Glomerular endothelial cell (primary cell): ENCODE measurements at places on chromosomes 1 and 21.
A peak's percentile ranks its signal among the peaks of the same experiment; 100 is the strongest.

GRCh38 chr1:230185076-230186001, 118.3 kb downstream of the GALNT2 start:
- DNase-seq, result no peak

- no peak for DNase-seq
Observed at GRCh38 chr1:60835649-60836048, 246.7 kb upstream of the NFIA start.

- no peak for DNase-seq
Observed at GRCh38 chr1:36881541-36881940, 152.8 kb downstream of the GRIK3 start.

- no peak for DNase-seq
Observed at GRCh38 chr1:9615316-9616063, 26.8 kb downstream of the TMEM201 start.

DNA sequence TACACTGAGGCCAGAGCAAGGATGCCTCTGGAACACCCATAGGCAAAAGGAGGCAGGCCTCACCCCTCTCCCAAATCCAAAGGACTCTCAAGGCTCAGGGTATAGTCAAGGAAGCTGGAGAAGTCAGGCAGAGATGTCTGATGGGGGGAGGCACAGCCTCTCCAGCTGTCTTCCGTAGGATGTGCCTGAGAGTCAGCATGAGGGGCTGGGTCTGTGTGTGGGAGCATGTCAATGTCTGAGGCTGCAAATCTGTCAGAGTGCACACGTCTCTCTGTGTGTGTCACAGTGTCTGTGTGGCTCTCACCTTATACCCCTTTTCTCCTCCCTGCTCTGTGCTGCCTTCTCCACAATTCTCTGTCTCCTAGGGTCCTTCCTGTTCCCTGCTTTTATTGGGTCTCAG, 4.0 kb downstream of the HPCAL4 start:
- no peak for DNase-seq

- no peak for DNase-seq
Observed at GRCh38 chr1:17763417-17763816, 8.3 kb downstream of the ACTL8 start.

DNA sequence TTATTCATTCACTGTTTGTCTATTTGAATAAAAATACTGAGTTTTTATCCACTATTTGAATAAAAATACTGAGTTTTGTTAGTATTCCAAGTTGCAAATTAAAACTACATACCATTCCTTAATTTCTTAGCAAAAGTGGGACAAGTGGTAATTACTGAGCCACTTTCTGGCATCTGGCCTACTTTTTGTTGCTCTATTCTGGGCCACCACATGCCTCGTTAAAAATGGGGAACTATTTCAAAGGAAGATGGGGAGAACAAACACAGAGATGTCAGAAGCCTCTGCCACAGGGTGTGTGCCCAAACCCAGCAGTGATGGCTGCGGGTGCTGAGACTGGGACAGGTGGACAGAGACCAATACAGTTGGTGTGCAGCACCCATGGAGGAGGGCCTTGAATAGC, 14.6 kb downstream of the PIGP start:
- DNase-seq, result no peak

- no peak for DNase-seq
Observed at GRCh38 chr21:33948951-33949444, 33.4 kb upstream of the ATP5PO start.

GRCh38 chr1:9589719-9590157, 1.0 kb downstream of the TMEM201 start:
- no peak for DNase-seq

DNA sequence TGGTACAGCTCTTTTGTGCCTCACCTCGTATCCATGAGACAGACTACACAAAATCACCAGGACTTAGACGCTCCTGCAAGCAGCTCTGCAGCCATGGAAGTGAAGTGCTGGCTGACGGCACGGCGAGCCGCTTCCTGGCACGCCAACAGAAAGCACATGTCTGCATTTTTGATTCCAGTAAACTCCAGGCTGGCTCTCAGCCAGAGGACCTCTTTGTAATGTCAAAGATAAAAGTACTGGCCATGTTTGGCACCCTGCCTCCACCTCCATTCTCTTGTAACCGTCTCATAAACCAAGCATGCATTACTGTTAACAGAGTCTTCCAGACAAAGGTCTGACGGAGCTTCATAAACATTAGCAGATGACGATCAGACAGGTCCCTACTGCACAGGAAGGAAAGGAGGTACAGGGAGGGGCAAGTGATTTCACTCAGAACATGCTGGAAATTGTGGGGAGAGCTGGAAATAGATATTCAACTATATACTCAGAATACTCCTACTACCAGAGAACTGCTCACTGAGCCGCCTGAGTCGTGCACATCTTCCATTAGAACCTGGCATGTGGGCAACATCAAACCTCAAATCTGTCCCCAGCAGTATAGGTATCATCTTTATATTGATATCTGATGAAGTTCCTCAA, 632.0 kb downstream of the SMYD3 start:
- peak; percentile 90 for DNase-seq

- DNase-seq, result no peak
Observed at GRCh38 chr1:55214934-55215193, 300 bp downstream of the USP24 start.

GRCh38 chr1:220789532-220790147, 2.9 kb downstream of the MTARC1 start:
- DNase-seq, result no peak

GRCh38 chr1:36522021-36522420, 39.3 kb upstream of the CSF3R start:
- DNase-seq, result no peak

- no peak for DNase-seq
Observed at GRCh38 chr1:193458628-193459027, 272.2 kb upstream of the B3GALT2 start.

DNA sequence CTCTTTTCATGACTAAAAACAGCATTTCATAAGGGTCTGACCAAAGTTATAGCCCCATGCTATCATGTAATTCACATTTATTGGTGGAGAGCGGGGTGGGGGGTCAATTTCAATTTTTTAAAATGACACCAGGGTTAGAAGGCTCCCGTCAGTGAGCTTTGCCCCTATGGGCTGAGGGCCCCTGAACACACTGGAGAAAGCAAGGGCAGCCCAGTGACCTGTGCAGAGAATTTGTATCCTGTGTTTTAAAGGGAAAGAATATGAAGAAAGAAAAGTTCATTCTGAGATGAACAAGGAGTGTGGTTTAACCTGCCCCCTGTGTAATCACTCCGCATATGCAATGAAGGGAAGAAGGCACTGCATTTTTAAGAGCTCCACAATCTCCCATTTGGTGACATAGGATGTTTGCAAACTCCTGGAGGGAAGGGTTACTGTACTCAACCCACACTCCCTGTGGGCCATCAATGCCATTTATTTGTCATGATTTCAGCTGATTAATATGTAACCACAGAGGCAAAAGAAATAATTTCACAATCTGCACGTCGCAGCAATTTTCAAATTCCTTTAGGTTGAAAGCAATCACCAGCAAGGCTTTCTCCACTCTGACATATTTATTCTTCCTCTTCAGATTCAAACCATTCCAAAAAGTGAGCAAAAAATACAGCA, 95.6 kb downstream of the ZNF281 start:
- DNase-seq, result no peak

GRCh38 chr21:32423320-32424190, 11.0 kb downstream of the EVA1C start:
- DNase-seq, result no peak

DNA sequence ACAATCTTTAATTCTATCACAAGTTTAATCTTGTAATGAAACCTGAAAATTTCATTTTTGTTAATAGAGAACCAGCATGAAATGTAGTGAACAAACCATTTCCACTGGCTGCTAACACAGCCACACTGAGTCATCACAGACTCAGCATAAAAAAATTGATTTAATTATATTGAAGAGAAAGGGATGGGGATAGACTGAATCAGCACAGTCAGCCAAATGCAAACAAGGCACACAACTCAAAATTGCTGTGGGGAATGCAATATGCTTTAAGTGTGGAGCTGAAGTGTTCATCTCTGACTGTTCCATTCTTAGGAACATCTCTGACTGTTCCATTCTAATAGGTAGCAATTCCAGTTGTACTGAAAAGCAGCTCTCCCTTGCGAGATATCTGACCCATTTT, 299.8 kb downstream of the MRPL39 start:
- DNase-seq, result no peak

- peak; percentile 22 for DNase-seq
Observed at GRCh38 chr1:111030590-111030989, 66.9 kb upstream of the LRIF1 start.

DNA sequence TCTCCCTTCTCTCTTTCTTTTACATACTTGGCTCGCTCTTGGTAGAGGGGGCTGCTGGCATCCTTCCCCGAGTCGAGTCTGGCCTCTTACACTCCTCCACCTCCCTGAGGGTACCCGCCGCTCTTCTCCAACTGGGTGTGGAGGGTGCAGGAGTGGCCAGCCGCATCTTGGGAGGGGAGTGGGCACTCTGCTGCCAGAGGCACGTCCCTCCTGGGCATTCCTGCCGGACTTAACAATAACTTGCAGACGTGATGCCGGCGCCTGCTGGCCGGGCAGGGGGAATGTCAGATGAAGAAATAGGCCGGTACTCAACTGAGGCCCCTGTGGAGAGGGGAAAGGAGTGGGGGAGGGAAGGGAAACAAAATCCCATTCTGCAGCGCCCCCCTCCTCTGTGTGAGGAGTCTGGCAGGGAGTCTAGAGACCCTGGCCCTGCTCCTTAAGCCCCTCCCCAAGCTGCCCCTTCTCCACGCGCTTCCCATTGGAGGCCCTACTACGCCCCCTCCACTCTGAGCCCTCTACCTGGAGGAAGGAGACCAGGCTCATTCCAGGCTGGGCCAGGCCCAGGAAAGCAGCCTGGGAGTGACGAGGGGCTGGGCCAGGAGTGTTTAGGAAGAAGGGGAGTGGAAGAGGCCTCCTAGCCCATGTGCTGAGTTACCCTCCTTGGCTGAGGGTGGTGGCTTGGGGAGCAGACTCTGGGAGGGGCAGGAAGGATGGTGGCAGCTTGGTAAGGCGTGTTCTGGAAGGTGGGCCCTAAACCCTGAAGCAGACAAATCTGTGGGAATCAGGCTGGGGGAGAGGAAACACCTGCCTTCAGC, 1.8 kb downstream of the ATP2B4 start:
- no peak for DNase-seq

GRCh38 chr1:2875707-2876561, 74.4 kb upstream of the TTC34 start:
- no peak for DNase-seq

DNA sequence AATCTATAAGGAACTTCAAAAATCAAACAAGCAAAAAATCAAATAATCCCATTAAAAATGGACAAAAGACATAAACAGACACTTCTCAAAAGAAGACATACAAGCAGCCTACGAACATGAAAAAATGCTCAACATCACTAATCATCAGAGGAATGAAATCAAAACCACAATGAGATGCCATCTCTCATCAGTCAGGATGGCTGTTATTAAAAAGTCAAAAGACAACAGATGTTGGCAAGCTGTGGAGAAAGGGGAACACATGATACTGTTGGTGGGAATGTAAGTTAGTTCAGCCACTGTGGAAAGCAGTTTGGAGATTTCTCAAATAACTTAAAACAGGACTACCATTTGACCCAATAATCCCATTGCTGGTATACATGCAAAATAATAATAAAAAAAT, 226.4 kb downstream of the S1PR1 start:
- DNase-seq, result no peak

DNA sequence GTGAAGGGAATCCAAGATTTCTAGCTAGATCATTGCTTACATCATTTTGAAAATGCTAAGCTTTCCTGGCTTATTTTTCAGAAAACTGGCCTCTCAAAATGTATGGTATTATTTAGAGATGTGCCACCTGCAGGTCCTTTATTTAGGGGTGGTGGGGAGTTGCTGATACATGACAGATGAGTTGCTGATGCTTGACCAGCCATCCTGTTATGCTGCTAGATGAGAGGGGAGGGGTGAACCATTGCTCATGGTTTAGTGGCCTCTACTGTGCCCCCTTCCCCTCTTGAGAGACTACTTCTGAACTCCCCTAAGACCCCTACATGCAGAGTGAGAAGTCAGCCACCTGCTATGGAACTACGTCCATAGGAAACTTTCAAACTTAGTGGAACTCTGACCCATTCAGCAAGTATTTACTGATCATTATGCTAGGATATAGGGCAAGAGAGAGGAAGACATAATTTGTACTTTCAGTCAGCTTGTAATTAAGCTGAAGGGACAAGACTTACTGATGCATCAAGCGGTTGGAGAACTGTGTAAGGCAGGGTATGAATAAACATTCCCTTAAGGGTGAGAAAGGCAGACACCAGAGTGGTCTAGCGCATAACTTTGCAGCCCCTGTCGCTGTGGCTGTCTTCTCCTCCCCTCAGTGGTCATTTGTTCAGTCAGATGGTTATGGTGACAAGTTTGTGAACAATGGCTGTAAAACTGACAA, 34.6 kb downstream of the SLAMF6 start:
- no peak for DNase-seq

- DNase-seq, result no peak
Observed at GRCh38 chr1:160544647-160545046, 21.6 kb upstream of the SLAMF6 start.

GRCh38 chr1:160227034-160227433, 21.9 kb downstream of the PEA15 start:
- DNase-seq, result no peak

DNA sequence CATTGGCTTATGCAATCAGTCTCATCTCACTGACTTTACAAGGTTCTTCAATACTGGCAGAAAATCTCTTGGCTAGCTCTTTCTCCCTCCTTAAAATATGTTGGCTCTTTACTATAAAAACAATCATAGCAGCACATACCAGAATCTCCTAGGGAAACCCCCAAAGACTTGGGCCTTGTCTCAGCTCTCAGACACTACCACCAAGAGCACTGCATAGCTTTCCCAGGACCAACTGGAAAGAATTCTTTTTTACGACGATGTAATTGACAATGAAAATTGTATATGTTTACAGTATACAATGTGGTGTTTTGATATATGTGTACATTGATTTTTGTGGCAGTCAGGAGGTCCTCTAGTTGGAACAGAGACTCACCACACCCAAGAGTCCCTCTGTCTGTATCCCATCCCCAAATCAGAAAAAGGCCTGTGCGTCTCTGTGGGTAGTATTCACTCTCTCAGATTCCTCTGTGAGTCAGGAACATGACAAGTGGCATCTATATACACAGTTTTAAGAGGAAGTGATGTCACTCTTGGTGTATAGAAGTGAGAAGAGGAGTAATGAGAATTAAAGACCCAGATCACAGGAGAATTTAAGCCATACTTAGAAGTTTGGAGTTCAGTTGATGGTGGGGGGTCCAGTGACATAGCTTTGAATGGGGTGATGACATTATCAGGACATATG, 21.1 kb downstream of the SMAP2 start:
- DNase-seq, result no peak
